ENCODE measurements at places on chromosomes 1 and 21.

DNA sequence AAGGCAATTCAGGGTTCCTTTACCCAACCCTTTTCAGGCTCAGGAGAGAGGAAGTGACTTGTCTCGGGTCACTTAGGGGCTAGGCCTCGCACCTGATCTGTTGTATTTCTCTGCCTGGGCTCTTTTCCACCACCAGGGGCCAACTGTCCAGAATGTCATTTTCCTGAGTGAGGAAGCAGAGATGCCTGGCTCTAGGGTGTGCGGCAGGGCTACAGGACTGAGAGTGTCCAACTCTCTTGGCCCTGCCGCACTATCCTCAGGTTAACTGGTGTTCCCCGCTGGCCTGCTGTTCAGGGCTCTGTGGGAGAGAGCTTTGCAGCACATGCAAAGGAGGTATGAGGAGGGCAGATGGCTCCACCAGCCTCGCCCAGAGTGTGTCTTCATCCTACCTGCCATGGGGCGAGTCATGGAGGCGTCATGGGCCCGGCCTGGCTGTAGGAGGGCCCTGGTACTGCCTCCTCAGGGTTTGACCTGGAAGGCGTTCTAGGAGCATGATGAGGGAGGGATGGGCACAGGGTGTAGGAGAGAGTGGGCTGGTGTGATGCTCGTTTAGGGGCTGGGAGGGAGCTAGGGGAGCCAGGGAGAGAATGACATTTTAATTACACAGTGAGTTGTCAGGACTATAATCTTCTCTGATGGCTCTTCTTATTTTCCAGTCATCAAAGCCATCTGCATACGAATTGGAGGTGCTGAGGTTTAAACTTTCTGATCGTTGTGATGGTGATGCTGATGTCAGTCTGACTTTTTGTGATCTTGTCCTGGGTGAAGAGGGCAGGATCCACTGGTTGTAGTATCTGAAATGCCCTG, 128.3 kb downstream of the NOS1AP start:
- DNase-seq = no peak

- DNase-seq = no peak
Observed at GRCh38 chr1:8276173-8276914, 41.6 kb upstream of the SLC45A1 start.

- peak; percentile 99 for DNase-seq
Observed at GRCh38 chr1:114757455-114758255, at the start of gene CSDE1. TSS of gene CSDE1 (minus strand) at chr1:114757984. CDS start at chr1:114739890, 18,094 bp downstream.

DNA sequence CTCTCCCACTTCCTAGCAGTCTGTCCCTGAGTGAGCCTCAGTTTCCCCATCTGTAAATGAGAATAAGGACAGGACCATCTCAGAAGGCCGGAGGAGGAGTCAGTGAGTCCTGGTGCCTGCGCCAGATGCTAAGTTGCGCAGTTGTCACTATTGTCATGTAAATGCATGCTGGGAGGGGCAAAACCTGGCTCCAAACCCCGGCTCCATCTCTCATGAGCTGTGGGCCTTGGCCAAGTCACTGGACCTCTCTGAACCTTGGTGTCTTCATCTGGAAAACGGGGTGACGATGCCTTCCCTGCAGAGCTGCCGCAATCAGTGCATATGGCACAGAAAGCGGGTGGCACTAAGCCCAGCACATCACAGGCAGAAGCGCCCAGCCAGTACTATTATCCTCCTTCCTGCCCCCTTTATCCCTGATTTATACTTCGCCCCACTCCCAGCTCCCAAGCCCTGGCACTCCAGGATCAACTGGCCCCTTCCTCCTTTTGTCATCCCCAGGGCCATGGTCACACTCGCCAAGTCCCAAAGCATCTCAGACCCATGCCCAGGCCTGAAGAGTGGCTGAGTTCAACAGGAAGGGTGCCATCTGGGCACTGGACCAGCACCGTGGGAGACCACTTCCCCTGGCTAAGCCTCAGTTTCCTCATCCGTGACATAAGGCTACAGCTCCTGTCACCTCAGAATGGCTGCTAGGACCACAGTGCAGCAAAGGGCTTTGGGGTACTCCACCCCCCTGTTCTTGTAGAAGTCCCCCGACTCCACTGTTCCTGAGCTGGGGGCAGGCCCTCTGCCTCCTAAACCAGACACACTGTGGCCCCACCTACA, 4.3 kb upstream of the PLEKHG5 start:
- DNase-seq = no peak

DNA sequence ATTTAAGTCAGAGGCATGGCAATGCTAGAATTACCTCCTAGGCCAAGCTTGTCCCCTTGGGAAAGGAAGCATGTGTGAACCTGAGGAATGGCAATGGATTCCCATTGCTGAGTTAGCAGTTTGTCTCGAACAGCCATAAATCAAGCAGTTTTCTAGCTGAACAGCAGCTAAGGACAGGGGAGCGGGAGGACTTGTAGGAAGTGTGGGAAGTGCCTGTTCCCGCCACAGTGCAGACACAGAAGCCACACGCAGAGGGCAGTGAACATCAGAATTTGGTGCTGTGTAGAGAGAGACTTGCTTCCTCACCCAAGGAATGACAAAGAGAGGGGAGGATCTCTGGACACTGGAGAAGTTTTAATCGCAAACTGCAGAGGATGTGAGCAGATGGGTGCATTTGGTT, 3.8 kb downstream of the PHGDH start:
- DNase-seq = peak; percentile 20

- peak; percentile 74 for DNase-seq
Observed at GRCh38 chr21:42047821-42048613, 23.1 kb upstream of the UMODL1 start.

- no peak for DNase-seq
Observed at GRCh38 chr21:39503123-39503762, 51.5 kb downstream of the SH3BGR start.

- DNase-seq = peak; percentile 7
Observed at GRCh38 chr1:7427605-7428300, 343.3 kb upstream of the VAMP3 start.

- DNase-seq = peak; percentile 10
Observed at GRCh38 chr1:7856345-7856744, 3.5 kb upstream of the UTS2 start.

- no peak for DNase-seq
Observed at GRCh38 chr1:27736252-27736651, 10.5 kb downstream of the FAM76A start.

Data from cardiac fibroblast (primary cell).